ENCODE measurements at places on chromosomes 16 and 17. TPM values are rescaled to one million over a fixed set of nuclear protein-coding genes. Genes with fewer than 3 reads are reported as not detected.

- peaks cover 8% of the 10 kb centered on the region for H3K27me3 ChIP-seq
- no peak overlapping the region for H3K27ac ChIP-seq
- no peaks in the 10 kb centered on the region for H3K36me3 ChIP-seq
These were observed 8.5 kb downstream of the HS3ST6 start for GRCh38 chr16:1909561-1910231.

DNA sequence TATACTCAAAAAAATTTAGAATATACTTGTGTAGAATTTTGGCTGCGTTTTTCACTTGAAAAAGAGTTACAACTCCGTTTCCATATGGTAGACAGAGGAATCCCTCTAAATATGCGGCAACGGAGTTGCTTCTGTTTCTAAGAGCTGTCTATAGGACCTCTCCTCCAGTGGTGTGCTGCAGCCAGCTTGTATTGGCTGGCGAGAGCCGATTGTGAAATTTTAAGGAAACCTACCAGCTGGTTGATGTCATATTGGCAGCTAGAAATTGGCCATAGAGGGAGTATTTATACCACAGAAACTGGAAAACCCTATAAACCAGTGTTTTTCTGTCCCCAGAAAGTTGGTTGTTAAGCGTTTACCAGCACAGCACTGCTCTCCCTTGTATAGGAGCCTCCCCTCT, 655.8 kb upstream of the EEF2KMT start:
- H3K27ac ChIP-seq = no peak overlapping the region
- no peaks in the 10 kb centered on the region for H3K27me3 ChIP-seq
- H3K4me3 ChIP-seq = no peak overlapping the region
- no peak for DNase-seq

- H3K36me3 ChIP-seq = no peaks in the 10 kb centered on the region
- no peaks in the 10 kb centered on the region for H3K27me3 ChIP-seq
- DNase-seq = peak; percentile 86
- peak overlapping the region; percentile 56 for H3K4me3 ChIP-seq
- peaks cover 25% of the 10 kb centered on the region for H3K4me1 ChIP-seq
These were observed 4.8 kb downstream of the P2RX1 start for GRCh38 chr17:3911271-3912053.

- H3K27ac ChIP-seq = no peak overlapping the region
- H3K4me3 ChIP-seq = no peak overlapping the region
- peaks cover 4% of the 10 kb centered on the region for H3K27me3 ChIP-seq
- H3K4me1 ChIP-seq = no peaks in the 10 kb centered on the region
These were observed 8.9 kb upstream of the MYH11 start for GRCh38 chr16:15865742-15866141.

The MON1B gene
- total RNA-seq = 65.7 TPM
